ENCODE measurements at places on chromosomes 16 and 17.

GRCh38 chr16:19068237-19068815 lies 912 bp downstream of the COQ7 start:
- no peak for DNase-seq

DNA sequence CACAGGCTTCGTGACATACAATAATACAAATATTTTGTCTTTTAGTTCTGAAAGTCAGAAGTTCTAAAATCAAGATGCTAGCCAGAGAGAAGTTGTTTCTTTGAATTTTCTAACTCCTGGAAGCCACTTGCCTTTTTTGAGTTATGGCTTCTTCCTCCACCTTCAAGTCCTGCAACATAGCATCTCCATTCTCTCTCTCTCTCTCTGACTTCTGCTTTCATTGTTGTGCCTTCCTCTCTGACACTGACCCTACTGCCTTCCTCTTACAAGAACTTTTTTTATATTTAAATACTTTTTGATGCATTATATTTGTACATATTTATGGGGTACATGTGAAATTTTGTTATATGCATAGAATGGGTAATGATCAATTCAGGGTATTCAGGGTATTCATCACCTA lies 205.9 kb downstream of the MAP2K6 start:
- no peak for DNase-seq

- no peak for DNase-seq
These were observed 35.3 kb downstream of the SOCS3 start for GRCh38 chr17:78324391-78325075.

GRCh38 chr17:28059675-28060074 lies 17.2 kb downstream of the NLK start:
- no peak for DNase-seq

- DNase-seq, result no peak
These were observed 46.1 kb downstream of the MARVELD3 start for GRCh38 chr16:71672125-71672524.

- DNase-seq, result no peak
These were observed 53.7 kb downstream of the SF3B3 start for GRCh38 chr16:70577256-70577698.

GRCh38 chr17:45150911-45151809 lies 2.9 kb downstream of the HEXIM1 start:
- DNase-seq, result no peak

DNA sequence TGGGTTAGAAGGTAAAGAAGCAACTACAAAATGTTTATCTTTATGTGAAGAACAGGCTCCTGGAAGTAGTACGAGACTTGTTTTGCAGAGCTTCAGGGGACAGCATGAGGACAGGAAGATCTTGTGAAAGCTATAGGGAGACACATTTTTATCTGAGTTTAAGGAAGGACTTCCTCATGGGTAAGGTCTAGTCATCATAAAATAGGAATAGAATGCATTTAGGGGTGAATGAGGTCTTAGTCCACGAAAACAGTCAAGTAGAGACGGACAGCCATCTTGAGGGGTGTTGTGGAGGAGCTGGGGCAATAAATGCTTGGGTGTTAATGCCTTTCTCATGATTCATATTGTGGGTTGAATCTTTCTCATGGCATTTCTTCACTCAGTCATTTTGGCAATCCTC lies 24.3 kb downstream of the KCNJ16 start:
- DNase-seq, result no peak

DNA sequence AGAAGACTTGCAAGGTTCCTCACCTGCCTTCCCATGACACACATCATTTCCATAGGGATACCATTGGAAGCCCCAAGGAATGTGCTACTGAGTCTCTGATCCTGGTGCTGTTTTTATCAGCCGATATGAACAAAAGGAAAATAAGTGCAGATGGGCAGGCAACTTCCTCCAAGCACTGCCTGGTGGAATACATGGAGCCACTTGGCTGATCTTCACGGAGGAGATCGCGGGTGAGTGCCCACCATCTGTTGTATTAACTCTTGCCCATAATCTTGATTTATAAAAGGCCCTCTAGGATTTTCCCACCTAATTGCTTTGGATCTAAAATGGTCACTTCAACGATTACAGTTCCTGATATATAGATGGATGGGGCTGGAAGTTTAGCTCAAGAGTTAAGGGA lies 24.7 kb upstream of the CDRT15 start:
- DNase-seq, result no peak

GRCh38 chr17:13134076-13134475 lies 116.2 kb upstream of the ELAC2 start:
- DNase-seq, result no peak

DNA sequence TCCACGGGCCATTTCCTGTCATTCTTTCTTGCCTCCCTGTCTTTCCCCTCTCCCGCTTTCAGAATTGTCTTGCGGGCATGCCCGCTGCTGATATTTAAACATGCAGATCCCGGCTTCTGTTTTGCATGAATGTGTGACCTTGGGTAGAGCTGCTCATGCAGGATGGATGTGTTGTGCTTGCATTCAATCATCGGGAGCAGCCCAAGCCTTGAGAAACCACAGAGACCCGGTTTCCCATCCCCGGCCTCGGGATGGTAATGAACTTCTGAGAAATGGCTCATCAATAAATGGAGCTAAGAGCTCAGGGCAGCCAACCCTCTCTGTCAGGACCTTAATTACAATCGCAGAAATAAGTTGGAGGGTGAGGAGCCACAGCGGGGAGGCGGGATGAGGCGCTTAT lies 303.7 kb upstream of the TNRC6C start:
- no peak for DNase-seq

- DNase-seq, result no peak
These were observed 52.8 kb downstream of the CLEC19A start for GRCh38 chr16:19338335-19338734.

DNA sequence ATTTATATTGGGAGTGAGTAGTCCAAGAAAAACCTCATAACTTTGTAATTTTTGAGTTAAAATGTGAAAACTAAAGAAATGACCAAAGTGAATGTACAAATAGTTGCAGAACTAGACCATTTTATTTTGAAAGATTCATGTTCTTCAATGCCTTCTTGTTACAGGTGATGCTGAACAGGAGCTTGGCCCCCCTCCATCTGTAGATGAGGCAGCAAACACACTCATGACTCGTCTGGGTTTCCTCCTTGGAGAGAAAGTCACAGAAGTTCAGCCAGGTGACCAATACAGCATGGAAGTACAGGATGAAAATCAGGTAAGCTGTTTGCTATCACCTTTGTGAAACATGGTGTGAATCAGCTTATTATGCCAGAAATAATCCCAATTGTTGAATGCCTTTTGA lies 227.8 kb downstream of the TANC2 start:
- DNase-seq, result no peak

GRCh38 chr17:36937001-36937958 lies at the start of gene LHX1:
Gene LHX1 (plus strand): TSS chr17:36937475. CDS start chr17:36938198, 723 bp downstream.
- peak; percentile 31 for DNase-seq

DNA sequence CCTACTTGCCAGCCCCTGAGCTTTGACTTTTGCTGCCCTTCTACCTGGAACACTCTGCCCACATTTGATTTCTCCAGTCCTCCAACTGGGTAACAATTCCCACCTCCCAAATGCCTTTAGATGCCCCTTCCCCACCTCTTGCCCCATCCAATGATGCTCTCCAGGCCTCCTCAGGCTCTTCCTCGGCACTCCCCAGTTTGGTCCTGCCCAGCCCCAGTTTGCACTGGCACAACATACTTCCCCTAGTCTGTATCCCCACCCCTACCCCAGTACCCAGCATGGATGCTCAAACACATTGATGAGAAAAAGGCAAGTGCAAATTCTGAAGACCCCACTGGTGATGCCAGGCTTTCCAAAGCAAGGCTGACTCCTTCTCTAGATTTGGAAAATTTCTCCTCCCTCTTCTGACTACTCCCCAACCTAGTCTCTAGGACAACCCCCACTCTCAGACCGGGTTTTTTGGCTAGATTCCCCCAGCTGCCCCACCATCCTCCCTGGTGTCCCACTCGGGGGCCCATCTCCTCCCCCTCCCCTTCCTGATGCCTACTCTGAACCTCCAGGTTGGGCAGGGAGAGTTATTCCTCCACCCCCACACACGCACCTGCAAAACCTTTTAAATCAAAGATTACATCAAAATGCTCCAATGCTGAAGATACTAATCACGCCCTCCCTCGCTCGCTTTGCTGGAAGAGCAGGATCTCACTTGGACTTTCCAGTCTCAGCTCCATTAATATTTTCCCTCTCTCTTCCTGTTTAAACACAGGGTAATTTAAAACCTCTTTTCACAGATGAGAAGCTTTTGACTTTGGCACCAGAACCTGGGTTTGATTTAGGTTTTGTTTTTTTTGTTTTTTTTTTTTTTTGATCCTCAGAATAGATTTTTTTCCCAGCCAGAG lies 94.9 kb downstream of the TMEM132E start:
- no peak for DNase-seq

DNA sequence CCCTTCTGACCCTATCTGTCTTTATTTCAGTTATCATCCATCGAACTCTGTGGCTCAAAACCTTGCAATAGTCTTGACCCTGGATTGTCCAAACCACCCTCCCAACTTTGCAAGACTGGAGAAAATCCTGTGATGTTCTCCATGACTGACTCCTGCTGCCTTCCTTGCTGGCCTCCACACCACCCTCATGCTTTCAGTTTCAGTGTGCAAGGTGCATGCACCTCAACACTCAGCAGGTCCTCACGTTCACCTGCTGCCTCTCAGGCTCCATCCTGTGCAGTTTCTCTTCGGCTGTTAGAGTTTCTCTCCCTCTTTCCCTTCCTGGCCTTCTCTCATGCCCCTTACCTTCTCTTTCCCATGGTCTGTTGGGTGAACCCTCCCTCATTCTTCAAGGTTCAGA lies 59.4 kb upstream of the ASIC2 start:
- DNase-seq, result no peak

DNA sequence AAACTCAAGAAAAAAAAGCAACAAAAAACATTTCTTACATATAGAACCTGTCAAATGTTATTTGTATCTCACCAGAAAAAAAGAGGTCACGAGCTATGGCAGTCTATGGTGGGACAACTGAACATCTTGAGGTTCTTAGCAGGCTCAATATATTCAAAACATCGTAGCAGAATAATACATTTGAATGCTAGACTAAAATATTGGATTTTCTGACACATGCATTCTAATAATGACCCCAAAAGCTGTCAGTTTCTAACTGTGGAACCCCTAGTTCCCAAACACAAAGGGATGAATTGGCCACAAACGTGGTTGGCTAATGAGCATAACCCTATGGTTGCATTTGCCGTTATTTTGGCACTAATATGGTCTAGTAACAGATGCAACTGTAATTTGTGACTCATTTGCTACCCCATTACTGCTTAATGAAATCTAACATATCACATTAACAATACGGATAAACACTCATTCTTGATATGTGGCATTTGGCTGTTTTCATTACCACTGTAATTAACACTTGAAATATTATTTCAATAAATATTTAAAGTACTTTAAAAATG lies 81.2 kb downstream of the TOX3 start:
- DNase-seq, result no peak

All from activated naive CD4-positive, alpha-beta T cell treated with anti-CD3 and anti-CD28 coated beads, Interleukin-2, amount 50 U/mL, for 16 hours (primary cell).